ENCODE measurements at places on chromosomes 5 and 9.

GRCh38 chr9:6739218-6739617 lies 18.6 kb upstream of the KDM4C start:
- H3K27ac ChIP-seq, result no peak overlapping the region
- no peaks in the 10 kb centered on the region for H3K36me3 ChIP-seq
- no peaks in the 10 kb centered on the region for H3K4me1 ChIP-seq
- DNase-seq, result no peak

DNA sequence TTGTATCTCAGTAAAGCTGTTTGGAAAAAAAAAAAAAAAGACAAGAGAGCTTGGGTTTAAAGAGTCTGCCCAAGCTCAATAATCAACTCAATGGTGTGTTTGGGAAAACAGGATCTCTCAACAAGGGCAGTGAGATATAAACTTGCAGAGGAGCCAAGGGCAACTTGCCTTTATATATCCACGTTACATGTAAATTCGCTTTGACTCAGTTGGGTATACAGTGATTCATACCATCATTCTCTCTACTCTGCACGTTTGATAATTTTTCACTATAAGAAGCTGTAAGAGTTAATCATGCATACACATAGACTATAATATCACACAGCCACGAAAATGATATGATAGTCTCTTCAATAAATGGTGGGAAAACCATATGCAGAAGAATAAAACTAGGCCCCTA lies 24.9 kb downstream of the ADAM19 start:
- no peaks in the 10 kb centered on the region for H3K36me3 ChIP-seq
- H3K4me3 ChIP-seq, result no peak overlapping the region
- H3K27me3 ChIP-seq, result no peaks in the 10 kb centered on the region
- H3K27ac ChIP-seq, result no peak overlapping the region

- no peak overlapping the region for H3K4me3 ChIP-seq
- H3K27me3 ChIP-seq, result no peaks in the 10 kb centered on the region
- peaks cover 13% of the 10 kb centered on the region for H3K4me1 ChIP-seq
These were observed 60.6 kb downstream of the SHB start for GRCh38 chr9:38008168-38009034.

- no peaks in the 10 kb centered on the region for H3K4me1 ChIP-seq
- no peak overlapping the region for H3K27ac ChIP-seq
- H3K4me3 ChIP-seq, result no peak overlapping the region
- no peaks in the 10 kb centered on the region for H3K36me3 ChIP-seq
These were observed 341.9 kb downstream of the GADD45G start for GRCh38 chr9:89946741-89947140.

DNA sequence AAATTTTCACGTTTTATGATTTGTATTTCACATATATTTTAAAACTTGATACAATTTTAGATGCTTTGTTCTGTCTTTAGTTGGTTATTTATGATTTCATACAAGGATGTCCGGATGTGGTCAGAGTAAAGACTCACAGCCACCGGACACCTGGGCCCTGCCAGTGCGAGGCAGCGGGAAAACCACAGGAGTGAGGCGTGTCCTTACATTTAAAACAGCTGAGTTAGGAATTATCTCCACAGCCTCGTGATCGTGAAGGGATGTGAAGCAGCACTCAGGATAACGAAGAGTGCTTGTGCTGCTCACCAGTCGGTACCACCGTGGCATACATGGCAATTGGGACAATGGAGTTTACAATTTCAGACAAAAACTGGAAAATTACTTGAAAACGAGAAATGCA lies 14.0 kb downstream of the SNX18 start:
- peaks cover 36% of the 10 kb centered on the region for H3K4me1 ChIP-seq
- H3K27me3 ChIP-seq, result no peaks in the 10 kb centered on the region
- no peak overlapping the region for H3K4me3 ChIP-seq
- H3K36me3 ChIP-seq, result no peaks in the 10 kb centered on the region
- H3K27ac ChIP-seq, result no peak overlapping the region

DNA sequence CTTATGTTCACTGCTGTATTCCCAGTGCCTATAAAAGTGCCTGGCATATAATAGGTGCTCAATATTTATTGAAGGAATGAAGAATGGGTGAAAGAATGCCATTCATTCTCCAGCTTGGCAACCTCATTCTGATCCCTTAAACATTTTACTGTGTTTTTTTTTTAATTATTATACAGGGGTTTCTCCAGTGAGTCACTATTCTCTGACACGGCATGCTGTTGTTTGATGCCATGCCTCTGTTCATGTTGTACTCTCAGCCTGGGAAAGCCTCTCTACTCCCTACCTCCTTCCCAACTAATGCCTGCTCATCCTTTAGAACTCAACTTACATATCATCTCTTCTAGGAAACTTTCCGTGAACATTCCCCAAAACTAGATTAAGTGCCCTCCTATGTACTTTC lies 70.2 kb upstream of the PHF24 start:
- DNase-seq, result no peak
- no peaks in the 10 kb centered on the region for H3K36me3 ChIP-seq

GRCh38 chr5:126998201-126998631 lies 32.1 kb downstream of the MARCHF3 start:
- H3K36me3 ChIP-seq, result no peaks in the 10 kb centered on the region
- H3K27ac ChIP-seq, result peak overlapping the region; percentile 33
- H3K27me3 ChIP-seq, result no peaks in the 10 kb centered on the region
- no peaks in the 10 kb centered on the region for H3K4me1 ChIP-seq
- DNase-seq, result no peak

GRCh38 chr5:168320805-168321204 lies 29.4 kb downstream of the WWC1 start:
- H3K27ac ChIP-seq, result no peak overlapping the region
- no peak overlapping the region for H3K4me3 ChIP-seq
- no peaks in the 10 kb centered on the region for H3K4me1 ChIP-seq
- no peaks in the 10 kb centered on the region for H3K36me3 ChIP-seq
- no peak for DNase-seq
- H3K27me3 ChIP-seq, result no peaks in the 10 kb centered on the region

DNA sequence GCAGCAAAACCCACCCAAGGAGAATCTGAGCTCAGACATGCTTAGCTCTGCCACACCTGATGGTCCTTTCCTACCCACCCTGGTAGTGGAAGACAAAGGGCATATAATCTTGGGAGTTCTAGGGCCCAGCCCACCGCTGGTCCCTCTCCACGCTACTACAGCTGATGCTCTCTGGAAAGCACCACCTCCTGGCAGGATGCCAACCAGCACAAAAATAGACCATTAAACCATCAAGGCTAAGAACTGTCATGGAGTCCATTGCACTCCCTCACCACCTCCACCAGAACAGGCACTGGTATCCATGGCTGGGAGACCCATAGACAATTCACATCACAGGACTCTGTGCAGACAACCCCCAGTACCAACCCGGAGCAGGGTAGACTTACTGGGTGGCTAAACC lies 111.0 kb upstream of the IL7R start:
- no peaks in the 10 kb centered on the region for H3K36me3 ChIP-seq
- DNase-seq, result no peak
- no peak overlapping the region for H3K27ac ChIP-seq
- H3K27me3 ChIP-seq, result no peaks in the 10 kb centered on the region
- H3K4me1 ChIP-seq, result no peaks in the 10 kb centered on the region

DNA sequence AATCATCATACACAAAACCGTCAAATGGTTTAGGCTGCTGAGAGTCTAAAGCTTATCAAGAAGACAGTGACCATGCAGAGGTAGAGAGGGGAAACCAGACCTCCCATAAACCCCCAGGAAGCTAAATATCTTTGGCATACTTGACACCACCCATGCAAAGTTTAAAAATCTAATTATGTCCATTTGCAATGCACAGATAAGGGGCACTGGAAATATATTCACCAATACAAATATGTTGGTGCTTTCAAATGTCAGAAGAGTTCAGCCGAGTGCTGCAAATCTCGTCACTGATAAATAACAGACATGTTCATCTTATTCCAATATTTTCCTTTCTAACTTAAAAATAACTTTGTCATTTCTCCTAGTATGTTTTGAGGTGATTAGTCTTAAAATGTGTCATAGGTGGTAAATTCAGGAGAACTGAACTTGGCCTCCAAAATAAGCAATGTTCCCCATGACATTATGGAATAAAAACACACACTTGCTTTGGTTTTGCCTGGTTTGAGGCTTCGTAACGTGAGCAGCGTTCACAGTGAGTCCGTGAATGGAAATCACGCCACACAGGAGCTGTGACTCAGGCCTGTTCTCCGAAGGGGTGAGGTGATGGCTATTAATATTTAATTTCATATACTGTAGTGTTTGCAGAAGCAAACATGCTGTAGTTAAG lies 182.2 kb downstream of the AOPEP start:
- H3K27ac ChIP-seq, result no peak overlapping the region
- no peak for DNase-seq
- no peaks in the 10 kb centered on the region for H3K27me3 ChIP-seq
- H3K36me3 ChIP-seq, result no peaks in the 10 kb centered on the region
- H3K4me1 ChIP-seq, result no peaks in the 10 kb centered on the region

DNA sequence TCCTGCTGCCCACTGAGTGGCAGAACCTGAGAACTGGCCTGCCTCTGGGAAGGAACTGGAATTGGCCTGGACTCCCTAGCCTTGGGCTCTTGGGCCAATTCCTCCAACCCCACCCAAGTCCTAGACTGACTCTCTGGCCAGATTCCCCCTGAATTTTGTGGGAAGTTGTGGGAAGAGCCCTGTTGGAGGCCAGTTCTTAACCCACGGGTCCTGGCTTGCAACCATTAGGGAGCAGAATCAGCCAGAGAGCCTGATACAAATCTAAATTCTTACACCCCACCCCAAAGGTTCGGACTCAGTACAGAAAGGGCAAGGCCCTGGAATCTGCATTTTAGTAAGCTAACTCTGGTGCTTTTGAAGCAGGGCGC lies 125.3 kb upstream of the SLC25A48 start:
- no peak overlapping the region for H3K4me3 ChIP-seq
- no peaks in the 10 kb centered on the region for H3K27me3 ChIP-seq
- H3K4me1 ChIP-seq, result no peaks in the 10 kb centered on the region
- H3K27ac ChIP-seq, result no peak overlapping the region

DNA sequence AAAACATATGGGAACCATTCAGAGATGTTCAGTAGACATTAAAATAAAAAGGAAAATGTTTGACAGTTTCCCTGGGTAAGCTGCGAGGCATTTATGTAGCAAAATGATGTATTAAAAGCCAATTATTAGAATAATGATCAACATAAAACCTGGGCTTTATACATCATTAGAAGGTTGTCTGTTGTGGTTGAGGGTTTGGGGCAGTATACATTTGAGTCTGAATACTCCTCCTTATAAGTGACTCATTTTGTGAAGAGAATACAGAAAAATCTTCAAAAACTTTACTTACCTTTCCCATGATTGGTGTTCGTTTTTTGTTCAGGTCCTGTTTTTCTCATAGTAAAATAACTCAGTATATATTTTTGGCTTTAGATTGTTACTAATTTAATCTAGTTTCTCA lies 119.5 kb downstream of the ZCCHC7 start:
- no peak overlapping the region for H3K27ac ChIP-seq
- H3K36me3 ChIP-seq, result no peaks in the 10 kb centered on the region
- no peaks in the 10 kb centered on the region for H3K4me1 ChIP-seq
- no peaks in the 10 kb centered on the region for H3K27me3 ChIP-seq

GRCh38 chr9:133514460-133515239 lies 10.1 kb downstream of the MYMK start:
- DNase-seq, result no peak
- no peaks in the 10 kb centered on the region for H3K36me3 ChIP-seq
- H3K4me3 ChIP-seq, result no peak overlapping the region
- H3K27ac ChIP-seq, result no peak overlapping the region

DNA sequence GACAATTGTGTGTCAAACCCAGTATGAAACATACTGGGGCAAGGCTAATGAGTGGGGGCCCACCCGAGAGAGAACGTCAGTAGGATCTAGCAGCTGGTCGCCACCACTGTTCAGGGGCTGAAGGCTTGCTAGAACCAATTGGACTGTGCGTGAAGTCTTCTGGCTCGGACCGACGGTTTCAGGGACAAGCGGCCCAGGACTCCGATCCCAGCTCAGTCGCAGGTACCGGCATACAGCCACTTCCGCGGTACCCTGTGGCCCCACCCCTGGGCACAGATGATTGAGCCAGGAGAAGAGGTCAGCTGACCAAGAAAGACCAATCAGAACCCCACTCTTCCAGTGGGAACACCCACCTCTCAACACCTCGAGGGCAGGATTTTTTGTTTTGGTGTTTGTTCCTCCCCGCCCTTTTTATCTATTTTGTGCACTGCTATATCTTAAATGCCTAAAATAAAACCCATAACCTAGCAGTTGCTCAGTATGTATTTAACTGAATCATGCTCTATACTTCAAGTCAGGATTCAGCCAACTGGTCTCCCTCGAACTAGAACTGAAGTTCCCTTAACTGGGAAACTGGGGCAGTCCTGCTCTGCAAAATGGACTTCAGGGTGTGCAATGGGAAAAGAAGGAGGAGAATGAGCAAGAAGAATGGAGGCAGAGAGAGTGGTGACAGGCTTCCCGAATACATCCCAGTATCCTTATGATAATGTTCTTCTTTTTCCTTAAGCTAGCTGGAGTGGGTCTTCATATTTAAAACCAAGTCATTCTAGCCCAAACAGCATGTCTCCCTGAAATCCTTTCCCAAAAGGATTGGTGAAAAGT lies 21.1 kb upstream of the CPEB4 start:
- no peaks in the 10 kb centered on the region for H3K4me1 ChIP-seq
- peak overlapping the region; percentile 56 for H3K27ac ChIP-seq

- no peak overlapping the region for H3K27ac ChIP-seq
- no peak for DNase-seq
- H3K27me3 ChIP-seq, result no peaks in the 10 kb centered on the region
- H3K4me3 ChIP-seq, result no peak overlapping the region
These were observed 174.9 kb upstream of the HMHB1 start for GRCh38 chr5:143636931-143637528.

DNA sequence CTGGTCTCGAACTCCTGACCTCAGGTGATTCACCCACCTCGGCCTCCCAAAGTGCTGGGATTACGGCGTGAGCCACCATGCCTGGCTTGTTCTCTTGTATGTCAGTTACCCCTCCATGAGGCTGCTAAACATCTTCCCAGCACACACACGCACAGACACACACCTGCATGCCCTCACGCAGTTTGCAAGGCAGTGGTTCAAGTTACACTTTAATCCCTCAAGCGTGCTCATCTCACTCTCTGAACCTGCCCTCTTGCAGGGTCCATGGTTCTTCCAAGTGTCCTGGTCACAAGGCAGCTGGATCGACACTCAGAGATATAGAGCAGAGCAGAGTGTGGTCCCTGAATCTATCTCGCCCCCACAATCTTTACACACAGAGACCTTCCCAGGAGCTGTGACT lies 34.1 kb upstream of the RUFY1 start:
- H3K36me3 ChIP-seq, result no peaks in the 10 kb centered on the region
- no peaks in the 10 kb centered on the region for H3K27me3 ChIP-seq
- no peak overlapping the region for H3K27ac ChIP-seq
- DNase-seq, result no peak
